ENCODE measurements at places on chromosomes 1 and 21.

DNA sequence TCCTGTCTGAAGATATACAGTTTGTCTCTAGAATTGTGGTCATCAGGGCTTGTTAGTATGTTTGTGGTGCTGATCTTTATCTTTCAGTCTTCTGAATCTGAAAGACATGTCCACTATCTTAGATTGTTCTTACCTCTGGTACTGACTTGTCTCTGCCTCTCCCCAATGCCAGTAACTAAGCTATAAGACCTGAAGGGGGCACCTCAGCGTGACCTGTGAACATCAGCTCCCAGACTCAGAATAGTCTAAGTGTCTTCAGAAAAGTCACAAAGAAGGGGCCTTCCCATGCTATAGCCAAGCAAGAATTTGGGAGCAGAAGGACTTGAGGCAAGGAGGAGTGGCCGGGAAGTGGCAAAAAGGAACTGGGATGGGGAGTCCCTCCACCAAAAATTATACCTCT, 178.1 kb downstream of the NTNG1 start:
- no peak for DNase-seq

DNA sequence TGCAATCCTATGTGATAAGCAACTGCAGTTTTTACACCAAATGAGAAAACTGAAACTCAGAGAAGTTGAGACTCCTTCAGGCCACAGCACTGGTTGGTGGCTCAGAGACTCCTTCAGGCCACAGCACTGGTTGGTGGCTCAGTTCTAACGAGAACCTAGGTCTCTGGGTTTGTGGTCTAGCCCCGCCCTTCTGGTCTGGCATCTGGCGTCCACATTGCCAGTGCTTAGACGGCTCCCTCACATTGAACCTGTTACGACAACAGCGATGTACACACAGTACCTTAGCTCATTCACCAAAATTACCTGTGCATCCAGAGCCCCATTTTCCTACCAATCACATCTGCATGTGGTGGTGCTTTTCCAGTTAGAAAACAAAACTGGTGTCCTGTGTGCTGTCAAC, 66.1 kb downstream of the NID1 start:
- no peak for DNase-seq

DNA sequence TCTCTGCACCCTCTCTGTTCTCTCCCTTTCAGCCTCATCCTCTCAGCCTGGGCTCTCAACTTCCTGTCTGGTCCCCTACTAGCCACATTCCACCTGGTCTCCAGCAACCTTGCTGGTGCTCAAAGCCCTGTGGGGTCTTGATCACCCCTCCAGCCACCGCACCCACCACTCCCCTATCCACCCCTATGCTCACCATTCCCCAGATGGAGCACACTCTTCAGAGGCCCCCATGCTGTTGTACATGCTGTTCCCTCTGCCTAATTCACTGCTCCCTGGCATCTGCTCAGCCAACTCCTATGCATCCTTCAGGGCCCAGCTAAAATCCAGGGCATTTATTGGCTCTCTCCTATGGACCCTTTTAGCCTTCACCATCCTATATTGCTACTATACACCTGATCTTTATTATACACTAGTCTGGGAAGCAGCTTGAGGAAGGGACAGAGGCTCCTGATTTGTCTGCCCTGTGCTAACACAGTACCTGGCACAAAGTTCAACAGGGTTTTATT, 81.0 kb downstream of the GLIS1 start:
- no peak for DNase-seq

GRCh38 chr1:176733661-176734060, 270.7 kb downstream of the PAPPA2 start:
- no peak for DNase-seq

DNA sequence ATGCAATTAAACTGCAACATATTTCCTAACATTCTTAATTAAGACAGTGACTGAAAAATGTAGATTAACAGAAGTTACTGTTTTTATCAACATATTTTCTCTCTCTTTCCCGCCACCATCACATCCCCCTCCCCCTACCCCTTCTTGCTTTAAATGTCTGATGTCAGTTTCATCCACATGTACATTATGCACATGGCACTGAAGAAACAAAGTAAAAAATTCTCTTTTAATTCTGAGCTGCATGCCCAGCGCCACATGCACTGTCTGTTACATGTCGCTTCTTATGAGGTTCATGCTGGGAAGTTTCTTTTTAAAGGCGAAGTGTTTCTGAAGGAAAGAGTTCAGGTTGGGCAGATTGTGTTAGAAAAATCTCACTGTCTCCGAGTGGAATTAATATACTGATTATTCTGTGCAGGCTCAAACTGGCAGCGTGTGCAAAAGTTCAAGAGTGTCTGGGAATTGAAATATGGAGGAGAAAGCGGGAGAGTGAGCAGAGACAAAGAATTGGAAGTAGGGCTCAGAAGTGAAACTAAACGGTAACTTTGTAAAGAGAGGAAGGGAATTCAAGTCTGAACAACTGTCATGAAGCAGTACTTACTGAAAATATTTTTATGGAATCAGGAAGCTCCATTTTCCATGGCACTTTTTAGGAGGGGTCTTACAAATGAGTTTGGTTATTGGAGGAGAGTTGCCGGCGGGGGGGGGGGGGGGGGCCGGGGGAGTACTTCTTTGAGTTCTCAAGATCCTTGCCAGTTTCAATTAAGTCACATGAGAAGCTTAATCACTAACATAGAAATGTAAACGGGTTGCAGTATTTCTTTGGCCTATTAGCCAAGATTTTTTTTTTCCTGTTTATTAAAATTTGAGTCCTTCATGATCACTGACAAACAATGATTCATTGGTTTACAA, 217.6 kb downstream of the SDCCAG8 start:
- DNase-seq, result no peak

GRCh38 chr1:102799496-102799895, 308.8 kb downstream of the COL11A1 start:
- DNase-seq, result no peak

- DNase-seq, result no peak
Measured at GRCh38 chr1:44783697-44784093, 4.3 kb downstream of the BEST4 start.

DNA sequence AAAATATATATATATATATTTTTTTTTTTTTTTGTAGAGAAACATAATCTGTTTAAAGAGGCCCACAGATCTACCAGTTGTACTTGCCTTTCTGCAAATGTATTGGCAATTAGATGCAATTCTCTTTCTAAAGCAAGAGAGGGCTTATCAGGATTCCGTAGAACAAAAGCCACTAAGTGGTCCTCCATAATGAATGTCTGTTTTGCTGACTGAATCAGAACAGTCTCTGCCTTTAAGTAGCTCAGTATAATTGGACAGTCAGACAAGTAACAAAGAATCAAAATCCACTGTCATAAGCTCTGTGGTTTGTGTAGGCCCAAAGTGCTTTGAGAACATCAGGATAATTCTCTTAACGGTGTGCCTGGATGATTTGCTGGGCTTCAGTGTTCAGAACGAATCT, 17.3 kb downstream of the SARS1 start:
- DNase-seq, result no peak

DNA sequence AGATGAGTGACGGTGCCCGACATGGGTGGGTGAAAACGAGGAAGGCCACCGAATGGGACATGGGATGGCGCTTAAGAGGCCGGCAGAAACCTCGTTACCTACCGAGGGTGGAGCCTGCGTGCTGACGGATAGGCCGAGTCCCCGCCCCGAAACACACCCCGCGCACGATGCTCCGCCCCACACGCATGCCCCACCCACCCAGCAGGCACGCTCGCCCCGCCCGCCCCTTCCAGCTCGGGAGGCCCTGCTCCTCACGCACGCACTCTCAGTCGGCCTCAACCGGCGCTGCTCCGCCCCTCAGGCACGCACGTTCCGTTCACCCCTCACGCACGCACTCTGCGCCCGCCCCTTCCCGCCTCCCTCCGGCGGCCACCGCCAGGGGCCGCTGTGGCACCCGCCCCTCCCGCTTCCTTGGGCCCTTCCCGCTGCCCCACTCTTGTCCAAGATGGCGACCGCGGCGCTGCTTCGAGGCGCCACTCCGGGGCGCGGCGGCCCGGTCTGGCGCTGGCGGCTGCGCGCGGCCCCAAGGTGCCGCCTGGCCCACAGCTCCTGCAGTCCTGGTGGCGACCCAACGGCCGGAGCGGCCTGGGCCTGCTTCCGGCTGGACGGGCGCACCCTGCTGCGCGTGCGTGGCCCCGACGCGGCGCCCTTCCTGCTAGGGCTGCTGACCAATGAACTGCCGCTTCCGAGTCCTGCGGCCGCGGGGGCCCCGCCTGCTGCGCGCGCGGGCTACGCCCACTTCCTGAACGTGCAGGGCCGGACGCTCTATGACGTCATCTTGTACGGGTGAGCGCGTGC, at the start of gene IBA57:
Gene IBA57, plus strand, starts transcription at position 433 of the 798 bp plus-strand sequence. Its CDS starts 13 bp downstream, at position 446.
- DNase-seq, result peak; percentile 97

- no peak for DNase-seq
Measured at GRCh38 chr1:162397039-162397448, 14.9 kb downstream of the SH2D1B start.

DNA sequence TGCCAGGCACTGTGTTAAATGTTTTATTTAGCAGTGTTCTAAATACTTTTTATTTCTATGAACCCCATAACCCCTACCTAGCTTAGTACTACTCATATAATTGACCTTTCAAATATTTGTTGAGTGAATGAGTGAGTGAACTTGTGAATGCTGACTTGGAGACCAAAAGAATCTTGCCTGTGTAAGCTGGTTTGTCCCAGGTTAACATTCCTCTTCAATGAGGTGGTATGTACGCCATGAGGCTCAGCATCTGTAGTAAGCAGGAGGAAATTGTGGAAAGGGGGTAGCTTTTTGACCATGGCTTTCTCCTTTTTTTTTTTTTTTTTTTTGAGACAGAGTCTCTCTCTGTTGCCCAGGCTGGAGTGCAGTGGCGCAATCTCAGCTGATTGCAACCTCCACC, 14.6 kb downstream of the MED18 start:
- no peak for DNase-seq

DNA sequence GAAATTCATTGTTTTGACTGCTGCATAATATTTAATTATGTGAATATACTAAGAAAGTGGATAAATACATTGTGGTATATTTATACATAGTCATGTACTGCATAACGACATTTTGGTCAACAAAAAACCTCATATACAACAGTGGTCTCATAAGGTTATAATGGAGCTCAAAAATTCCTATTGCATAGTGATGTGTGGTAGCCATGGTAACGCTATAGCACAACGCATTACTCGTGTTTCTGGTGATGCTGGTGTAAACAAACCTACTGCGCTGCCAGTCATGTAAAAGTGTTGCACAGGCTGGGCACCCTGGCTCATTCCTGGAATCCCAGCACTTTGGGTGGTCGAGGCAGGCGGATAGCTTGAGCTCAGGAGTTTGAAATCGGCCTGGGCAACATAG, 52.6 kb upstream of the NHLH2 start:
- DNase-seq, result no peak

GRCh38 chr1:91221017-91221416, 183.6 kb downstream of the HFM1 start:
- DNase-seq, result no peak

DNA sequence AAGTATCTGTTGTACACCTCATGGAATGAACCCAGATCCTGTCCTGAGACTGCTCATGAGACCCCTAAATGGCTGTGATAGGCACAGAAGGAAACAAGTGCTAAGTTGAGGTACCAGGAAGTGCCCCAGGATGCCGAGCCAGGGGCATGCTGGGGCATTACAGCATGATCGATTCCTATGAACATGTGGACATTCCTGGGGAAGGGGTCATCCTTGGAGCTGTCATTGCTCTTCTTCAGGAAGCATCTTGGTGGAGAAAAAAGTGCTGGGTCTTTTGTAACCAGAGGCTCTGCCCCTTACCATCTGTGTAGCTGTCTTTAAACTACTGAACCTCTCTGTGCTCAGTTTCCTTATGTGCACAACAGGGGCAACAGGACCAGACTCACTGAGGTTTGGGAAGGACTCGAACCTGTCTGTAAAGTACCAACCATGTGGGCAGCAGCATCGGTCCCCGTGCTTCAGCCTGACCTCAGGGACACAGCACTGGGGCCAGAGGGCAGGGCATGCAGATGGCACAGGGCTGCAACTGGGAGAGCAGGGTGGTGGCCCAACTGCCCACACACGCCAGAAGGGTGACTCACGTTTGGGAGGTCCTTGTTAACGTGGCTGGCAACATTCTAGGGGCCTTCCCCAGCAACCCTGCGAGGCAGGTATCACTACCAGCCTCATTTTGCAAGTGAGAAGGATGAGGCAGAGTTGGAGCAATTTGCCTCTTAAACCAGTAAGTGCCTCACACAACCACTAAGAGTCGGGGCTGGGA, 142.3 kb upstream of the EDN2 start:
- no peak for DNase-seq

DNA sequence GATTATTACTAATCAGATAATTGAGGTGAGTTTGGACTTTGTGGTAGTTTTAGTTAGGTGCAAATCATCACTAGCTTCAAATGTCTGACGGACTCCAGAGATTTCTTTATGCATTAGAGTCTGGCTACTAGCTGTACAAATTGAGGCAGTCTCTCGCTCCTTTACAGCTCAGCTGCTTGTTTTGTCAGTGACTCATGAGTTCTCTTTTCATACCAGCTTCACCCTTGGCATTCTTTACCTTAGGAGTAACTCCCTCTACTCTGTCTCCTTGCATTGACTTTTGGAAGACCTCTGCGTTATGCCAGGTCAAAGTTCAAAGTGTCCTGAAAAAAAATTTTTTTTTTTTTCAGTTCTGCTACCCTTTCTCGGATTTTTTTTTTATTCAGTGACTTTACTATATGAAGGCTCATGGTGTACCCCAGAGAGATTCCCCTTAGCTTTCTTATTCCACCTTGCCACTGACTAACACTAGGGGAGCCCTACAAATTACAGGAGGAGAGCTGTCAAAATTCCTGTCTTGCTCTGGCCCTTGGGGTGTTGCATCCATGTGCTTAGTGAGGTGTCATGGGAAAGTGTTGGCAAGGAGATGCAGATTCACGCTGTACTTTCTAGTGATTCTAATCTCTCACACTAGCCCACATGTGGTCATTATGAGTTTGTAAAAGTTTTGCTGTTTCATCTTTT, 576.6 kb downstream of the ADGRL2 start:
- no peak for DNase-seq

DNA sequence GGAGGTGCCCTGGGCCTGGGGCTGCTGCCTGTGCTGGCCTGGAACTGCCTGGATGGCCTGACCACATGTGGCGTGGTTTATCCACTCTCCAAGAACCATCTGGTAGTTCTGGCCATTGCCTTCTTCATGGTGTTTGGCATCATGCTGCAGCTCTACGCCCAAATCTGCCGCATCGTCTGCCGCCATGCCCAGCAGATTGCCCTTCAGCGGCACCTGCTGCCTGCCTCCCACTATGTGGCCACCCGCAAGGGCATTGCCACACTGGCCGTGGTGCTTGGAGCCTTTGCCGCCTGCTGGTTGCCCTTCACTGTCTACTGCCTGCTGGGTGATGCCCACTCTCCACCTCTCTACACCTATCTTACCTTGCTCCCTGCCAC, 1.8 kb downstream of the GPR3 start:
- DNase-seq, result no peak

GRCh38 chr1:15525050-15526020, 1.3 kb upstream of the DNAJC16 start:
- no peak for DNase-seq
